ENCODE measurements at places on chromosomes 1 and 21.

DNA sequence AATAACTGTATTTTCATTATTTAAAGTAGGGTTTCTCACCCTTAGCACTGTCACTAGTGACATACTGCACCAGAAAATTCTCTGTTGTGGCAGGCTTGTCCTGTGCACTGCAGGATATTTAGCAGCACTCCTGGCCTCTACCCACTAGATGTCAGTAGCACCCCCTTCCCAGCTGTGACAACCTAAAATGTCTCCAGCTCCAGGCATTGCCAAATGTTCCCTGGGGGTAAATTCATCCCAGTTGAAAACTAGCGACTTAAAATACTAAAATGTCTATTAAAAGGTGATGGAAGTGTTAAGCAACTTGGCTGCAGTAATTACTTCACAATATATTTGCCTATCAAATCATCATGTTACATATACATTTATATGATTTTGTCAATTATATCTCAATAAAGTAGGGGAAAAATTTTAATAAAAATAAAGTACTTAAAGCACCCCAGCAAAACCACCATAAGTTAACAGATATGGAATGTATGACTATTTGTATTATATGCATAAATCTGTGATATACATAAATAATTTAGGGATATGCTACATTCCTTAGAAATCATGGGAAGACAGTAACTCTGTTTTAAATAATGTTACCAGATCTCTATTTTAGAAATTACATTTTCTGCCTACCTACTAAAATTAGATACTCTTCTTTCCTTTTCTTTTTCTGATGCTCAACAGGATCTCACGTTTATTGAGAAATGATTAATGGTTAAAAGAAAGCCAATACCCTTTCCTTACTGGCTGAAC lies 74.6 kb downstream of the ARID4B start:
- peak; percentile 50 for DNase-seq

DNA sequence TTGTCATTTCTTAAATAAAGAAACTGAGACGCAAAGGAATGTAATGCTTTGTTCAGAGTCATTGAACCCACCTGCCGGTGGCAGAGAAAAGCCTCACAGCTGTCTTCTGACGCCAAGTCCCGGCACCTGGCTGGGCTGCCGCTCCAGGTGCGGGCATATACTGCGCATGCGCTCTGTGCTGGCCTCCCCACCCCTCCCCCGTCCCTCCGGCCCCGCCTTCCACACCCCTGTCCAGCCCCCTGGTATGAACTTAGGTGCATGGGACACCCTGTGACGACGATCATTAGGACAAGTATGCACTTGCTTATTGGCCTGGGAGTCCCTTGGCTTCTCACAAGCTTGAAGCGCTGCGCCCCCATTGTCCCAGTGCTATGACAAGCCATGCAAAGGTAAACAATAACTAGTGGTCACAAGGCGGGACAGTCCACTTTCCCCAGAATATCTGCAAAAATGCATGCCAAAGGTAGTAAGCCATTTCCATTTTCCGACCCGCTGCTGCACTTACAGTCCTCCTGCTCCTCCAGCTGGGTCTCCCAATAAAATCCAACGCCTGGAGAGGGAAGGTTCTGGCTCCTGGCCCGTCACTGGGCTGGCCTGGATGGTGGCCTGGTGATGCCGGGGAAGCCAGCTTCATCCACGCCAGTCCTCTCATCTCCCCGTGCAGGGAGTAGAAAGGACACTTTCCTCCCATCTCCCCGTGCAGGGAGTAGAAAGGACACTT lies 100.4 kb downstream of the PSMG1 start:
- DNase-seq, result no peak

DNA sequence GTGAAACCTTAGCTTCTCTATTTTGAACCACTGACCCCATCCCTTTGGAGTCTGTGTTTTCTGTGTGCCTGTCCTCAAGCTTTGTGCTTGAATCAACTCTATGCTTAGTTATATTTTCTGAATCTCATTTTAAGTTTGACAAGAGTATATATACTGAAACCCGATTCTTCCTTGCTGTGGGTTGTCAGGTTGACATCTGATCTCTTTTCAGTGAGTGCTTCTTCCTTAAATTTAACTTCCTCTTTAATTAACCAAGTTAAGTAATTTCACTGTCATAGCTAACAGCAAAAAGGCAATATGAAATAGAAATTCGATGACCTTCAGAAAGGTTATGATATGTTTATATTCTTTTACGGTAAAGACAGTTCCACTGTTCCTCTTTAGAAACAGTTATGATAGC lies 69.4 kb downstream of the C1orf21 start:
- DNase-seq, result no peak

DNA sequence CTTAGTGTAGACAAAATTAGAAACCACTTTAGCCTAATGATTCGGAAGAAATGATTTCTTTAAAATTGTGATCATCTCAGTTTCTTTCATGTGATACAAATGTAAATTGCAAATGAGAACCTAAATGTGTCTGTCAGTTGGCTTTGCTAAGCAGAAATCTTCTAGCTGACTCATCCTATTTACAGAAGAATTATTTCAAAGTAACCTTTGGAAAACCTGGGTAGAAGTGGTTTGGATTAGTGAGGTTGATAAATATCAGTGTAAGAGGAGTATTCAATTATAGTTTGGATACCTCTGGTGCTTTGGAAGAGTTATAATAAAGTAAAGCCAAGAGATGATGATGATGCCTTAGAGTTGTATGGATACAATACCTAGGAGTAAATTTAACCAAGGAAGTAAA lies 37.4 kb downstream of the CC2D1B start:
- DNase-seq, result no peak

DNA sequence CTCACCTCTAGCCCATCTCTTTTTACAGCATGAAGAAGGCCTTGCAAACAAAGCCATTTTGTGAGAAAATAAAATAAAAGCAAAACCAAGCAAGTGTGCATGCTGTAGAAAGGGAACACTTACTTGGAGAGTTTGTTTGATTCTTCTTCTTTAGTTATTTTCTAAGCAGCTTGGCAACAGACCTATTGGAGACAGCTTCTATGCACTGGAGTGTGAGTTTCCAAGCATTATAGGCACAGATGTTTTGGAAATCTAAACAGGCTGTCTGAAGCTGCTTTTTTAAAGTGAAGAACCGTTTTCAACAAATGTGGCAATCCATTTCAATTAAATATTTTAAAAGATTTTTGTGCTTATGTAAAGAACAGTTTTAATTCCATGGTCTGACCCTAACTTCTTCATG lies 76.6 kb downstream of the NGF start:
- no peak for DNase-seq
